ENCODE measurements at places on chromosomes 4 and X.

DNA sequence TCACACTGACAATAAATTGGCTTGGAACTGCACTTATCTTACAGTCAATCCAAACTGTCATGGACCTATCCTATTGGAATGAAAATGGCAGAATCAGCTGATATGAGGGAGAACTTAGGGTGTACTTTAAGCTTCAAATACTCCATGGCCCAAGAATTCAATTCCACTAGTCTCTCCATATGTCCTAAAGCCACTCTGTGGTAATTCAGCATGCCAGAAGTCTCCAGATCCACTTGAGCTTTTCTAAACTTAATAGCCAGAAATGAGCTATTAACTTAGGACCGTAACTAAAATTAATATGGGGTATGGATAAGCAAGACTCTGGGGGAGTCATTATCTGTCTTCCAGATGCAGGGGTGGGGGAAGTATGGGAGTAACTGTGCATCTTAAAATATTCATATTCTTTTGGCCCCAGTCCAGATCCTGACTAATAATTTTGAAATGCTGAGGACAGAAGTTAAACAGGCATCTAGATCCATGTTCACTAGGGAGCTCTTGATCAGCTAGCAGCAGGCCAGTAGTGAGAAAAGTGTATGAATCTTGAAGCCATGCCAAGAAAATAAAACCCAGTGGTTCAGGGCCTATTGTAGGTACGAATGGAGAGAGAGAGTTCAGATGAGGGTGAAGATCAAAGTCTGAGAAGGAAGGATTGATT, 167.6 kb downstream of the DKK2 start:
- DNase-seq: no peak

DNA sequence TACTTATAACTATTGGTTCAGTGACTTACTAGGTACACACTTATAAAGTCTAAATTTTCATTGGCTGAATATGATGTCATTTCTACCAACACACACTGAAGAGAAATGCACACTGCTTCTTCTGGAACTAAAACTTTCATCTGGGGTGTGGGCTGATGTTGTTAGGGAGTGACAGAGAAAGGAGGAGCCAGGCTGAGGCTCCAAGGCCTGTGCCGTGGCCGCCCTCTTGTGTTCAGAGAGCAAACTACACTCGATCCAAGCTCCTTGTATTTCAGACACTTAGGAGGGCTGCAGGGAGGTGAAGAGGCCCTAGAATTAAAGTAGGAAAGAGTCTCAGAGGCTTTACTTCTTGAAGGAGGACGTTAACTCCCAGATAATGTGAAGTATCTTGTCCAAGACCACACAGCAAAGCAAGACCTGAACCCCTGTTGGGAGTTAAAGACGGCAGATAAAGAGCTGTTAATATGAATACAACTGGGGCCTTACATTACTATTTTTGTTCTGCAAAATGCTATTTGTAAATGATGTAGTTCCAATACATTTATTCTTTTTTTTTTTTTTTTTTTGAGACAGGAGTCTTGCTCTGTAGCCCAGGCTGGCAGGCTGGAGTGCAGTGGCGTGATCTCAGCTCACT, 137.5 kb downstream of the AFAP1 start:
- DNase-seq: no peak

- no peak for DNase-seq
Observed at GRCh38 chr4:186082221-186082620, 13.3 kb downstream of the TLR3 start.

GRCh38 chr4:155604718-155605626, 61.7 kb upstream of the GUCY1A1 start:
- DNase-seq: peak; percentile 81

DNA sequence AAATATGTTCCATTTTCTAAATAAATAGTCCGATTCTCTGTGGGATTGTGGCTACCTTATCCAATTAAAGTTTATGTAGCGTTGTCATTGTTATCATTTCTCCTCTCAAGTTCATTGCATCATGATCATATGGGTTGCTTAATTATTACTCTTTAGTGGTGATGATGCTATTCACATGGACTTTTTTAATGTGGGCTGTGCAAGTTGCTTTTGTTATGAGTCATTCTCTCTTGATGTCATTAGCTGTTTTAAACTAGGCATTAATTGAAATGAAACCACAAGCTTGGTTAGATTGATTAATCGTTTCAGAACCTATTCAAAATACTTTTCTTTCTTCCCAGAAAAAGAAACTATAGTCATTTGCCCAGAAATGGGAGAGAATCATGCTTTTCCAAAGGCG, 38.2 kb downstream of the NHS start:
- peak; percentile 54 for DNase-seq

DNA sequence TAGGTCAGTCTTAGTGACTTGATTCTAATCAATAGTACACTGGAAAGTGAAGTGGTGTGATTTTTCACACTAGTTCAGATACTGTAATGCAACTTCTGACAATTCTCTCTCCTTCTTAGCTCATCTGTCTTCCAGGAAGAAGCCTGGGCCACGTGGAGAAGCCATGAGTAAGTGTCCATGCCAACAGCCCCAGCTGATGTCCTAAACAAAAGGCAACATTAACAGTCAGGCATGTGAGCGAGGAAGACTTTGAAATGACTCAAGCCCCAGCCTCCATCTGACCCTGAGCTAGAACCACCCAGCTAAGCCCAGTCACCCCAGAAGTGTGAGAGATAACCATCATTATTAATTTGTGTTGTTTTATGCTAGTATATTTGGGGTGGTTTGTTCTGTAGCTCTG, 115.7 kb upstream of the MAGEB16 start:
- no peak for DNase-seq

DNA sequence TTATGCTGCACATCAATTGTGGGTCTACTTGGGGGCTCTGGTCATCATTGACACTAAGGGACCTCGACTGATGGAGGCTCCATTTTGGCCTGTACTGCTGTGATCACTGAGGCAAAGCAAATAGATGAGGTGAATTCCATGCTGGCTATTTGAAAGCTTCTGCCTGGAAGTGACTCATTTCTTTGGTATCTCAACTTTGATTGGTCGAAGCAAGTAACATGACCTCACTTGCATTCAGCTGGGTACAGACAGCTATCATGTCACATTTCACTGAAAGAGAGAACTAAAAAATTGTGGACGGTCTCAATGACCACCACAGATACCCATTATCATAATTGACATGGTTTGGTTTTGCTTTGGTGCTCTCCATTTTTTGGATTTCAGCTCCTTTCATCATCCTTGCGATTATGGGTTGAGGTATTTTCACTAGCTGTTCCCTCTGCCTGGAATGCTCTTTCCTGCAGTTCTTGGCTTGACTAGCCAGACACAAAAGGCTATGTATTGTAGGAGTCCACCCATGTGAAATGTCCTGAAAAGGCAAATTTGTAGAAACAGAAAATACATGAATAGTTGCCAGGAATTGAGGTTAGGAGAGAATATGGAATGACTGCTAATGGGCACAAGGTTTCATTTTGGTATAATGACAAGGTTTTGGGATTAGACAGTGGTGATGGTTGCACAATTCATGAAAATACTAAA, 369.2 kb upstream of the LCORL start:
- DNase-seq: no peak

DNA sequence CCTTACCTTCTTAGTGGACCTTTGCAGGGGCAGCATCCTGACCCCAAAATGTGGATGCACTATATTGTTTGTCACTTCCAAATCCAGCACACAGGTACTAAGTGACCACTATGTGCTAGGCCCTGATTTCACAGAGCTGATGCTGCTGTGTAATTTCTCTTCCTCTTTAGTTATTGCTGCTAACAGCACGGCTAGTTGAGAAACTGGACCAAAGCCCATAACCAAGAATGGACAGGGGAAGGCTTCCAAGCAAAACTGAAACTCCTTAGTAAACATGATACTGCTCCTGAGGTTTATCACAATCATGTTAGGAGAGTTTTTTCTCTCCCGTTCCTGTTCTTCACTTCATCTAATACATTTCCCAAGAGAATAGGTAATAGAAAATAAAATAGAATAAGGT, 172.9 kb upstream of the TTC29 start:
- peak; percentile 57 for DNase-seq

- DNase-seq: no peak
Observed at GRCh38 chr4:153791746-153792617, 3.1 kb upstream of the SFRP2 start.

GRCh38 chr4:87540146-87541058, 11.2 kb upstream of the SPARCL1 start:
- DNase-seq: no peak

- DNase-seq: no peak
Observed at GRCh38 chr4:147134536-147135210, 189.0 kb upstream of the TTC29 start.

GRCh38 chr4:1907848-1908525, 36.8 kb downstream of the NSD2 start:
- DNase-seq: no peak

DNA sequence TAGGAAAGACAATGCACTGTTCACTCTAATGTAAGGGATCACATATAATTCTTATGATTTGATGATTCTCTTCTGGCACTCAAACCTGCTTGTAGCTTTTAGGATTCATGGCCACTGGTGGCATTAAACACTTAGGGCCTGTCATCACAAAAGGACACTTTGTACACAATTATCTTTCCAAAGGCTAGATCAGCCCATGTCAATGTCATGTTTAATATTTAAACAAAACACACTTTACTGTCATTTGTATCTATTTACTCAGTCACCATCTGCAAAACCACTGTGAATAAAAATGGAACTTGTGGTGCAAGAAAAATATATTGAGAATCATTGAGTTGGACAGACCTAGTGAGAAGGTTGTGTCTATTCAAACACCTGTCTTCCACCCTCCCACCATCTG, 83.6 kb upstream of the TTC29 start:
- no peak for DNase-seq

GRCh38 chr4:9758641-9759317, 22.7 kb upstream of the DRD5 start:
- DNase-seq: no peak

GRCh38 chr4:44916411-44916810, 190.1 kb upstream of the GNPDA2 start:
- no peak for DNase-seq

DNA sequence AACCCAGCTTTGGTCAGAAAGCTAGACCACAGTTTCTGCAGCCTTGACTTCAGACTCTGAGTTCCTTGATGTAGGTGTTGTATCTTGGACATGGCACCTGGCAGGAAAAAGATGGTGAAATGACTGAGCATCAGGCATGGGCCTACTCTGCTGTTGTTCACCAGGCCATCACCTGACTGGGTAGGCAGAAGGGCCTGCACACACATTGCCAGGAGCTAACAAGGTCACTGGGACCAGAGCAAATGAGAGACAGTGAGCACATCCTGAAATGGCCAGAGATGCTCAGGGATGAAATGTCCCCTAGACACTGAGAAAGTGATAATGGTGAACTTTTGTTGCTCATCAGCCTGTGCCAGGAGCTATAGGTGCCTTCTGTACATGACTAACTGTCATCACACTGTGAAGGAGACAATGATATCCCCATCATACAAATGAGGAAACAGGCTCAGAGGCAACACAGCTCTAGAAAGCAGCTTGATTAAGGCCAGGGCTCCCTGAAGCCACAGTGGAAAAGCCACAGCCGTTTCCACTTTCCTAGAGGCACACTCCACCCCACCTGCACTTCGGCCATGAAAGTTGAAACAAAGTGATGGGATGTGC, 128.3 kb downstream of the TSPAN5 start:
- no peak for DNase-seq

DNA sequence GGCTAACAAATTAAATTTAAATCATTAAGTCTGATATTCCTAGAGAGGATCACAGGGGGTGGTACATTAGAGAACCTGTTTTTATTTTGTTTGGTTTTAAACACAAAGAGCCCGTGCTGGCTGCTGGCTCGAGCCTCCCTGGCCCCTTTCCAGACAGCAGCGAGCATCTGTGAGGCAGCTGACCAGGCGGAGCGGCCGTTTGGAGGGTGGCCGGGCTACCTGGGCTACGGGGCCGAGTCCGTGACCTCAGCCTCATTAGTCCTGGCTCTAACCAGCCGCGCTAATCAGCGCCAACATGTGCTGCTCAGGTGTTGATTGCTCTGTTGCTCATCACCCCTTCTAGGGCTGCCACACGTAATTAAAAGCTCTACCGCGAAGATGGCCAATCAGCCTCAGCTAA, 35.3 kb downstream of the DCTD start:
- no peak for DNase-seq

DNA sequence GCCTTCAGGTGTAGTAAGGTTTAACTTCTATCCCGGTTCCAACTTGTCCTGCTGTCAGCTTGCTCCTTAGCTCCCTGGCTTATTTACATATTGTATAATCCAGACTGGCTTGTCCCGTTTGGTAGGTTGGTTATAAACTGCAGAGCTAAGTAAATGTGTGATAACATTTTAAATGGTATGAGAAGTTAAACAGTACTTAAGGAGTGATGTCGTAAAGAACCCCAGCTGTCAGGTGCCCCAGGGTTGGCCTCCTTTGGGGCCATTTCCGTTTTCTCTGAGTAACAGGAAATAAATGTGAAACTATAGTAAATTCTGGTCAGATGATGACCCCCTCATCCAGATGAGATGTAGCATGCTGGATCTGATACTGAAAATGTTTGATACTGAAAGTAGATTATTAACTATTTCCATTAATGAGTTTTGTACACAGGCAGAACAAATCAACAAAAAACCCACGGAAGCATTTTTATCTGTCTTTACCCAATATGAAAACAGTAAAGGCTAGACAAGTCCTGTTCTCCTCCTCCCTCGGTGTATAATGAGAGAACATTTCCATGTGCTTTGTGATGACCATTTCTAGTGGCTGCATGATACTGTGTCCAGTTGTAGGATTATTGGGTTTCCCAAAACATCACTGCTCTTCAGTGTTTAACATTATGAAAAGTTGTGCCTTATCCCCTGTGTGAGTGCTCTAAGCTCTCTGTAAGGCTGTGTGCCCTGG, 22.4 kb downstream of the GAB1 start:
- no peak for DNase-seq
